Dorsolateral prefrontal cortex (tissue), 122 donors: ENCODE measurements at places on chromosomes 5 and 9.

GRCh38 chr5:88051148-88051547, 217.5 kb downstream of the TMEM161B start:
- DNase-seq, result no peak

- DNase-seq, result no peak
These were observed 1.7 kb downstream of the MSX2 start for GRCh38 chr5:174725991-174726601.

DNA sequence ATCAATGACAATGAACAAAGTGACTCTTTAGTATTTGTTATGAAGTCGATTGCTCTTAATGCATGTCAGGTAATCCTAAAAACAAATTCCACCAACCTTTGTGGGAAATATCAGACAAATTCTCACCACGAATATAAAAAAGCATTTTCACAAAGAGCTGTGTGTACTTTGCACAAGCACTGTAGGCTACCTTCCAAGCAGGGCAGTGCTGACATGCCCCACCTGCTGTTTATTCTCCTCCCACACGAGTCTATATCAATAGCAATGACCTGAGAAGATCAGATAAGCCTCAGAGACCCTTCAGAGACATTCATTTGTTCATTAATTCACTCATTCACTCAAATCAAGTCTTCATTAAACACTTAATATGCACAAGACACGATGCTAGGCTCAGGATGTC, 469.1 kb downstream of the ZSWIM6 start:
- DNase-seq, result no peak

DNA sequence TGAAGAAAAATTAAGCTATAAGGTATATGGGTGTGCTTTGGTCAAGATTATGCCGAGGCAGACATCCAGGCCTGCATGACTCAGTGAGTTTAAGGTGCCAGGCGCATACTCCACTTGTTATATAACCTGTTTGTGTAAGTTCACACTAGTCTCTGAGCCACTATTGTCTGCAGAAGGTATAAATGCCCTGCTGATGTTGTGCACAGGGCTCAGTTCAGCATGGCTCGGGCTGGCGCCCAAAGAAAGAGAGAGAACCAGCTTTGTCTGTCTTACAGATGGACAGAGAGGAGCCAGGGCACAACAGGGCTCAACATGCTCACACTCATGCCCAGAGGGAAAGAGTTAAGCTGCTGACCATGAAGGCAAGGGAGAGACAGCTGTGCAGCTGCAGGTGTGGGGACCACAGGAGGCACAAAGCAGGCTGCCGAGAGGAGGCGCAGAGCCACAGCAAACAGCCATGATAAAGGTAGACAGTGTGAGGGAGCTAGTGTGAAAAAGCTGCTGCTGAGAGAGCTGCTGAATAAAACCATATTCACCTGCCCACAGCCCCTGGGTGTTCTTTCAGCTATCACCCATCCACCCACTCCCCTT, 1587.6 kb upstream of the C9orf72 start:
- no peak for DNase-seq

- no peak for DNase-seq
These were observed 96.7 kb downstream of the NRG2 start for GRCh38 chr5:139946440-139946839.

DNA sequence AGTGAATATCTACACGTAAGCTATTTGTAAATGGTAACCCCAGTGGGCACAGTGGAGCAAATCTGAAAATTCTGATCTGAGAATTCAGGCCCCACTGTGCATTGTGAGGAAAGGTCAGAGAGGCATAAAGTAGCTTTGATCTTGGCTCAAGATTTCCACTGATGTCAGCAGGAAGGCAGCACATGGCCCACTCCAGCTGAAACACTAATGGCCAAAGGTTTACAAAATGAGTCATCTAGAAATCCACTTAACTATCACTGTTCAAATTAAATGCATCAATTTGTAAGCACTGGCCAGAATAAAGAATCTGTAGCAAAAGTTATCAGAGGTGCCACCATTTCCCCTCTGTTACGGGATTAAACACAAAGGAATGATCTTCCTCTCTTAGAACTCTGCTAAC, 191.6 kb downstream of the C9orf152 start:
- DNase-seq, result no peak
